ENCODE measurements at places on chromosomes 4 and X. TPM values are rescaled to one million over a fixed set of nuclear protein-coding genes. Genes with fewer than 3 reads are reported as not detected.

The SORCS2 gene
- polyA plus RNA-seq: 3.7 TPM

The TEX13D gene
- polyA plus RNA-seq: not detected

The P2RY10 gene
- 0.29 TPM for polyA plus RNA-seq

DNA sequence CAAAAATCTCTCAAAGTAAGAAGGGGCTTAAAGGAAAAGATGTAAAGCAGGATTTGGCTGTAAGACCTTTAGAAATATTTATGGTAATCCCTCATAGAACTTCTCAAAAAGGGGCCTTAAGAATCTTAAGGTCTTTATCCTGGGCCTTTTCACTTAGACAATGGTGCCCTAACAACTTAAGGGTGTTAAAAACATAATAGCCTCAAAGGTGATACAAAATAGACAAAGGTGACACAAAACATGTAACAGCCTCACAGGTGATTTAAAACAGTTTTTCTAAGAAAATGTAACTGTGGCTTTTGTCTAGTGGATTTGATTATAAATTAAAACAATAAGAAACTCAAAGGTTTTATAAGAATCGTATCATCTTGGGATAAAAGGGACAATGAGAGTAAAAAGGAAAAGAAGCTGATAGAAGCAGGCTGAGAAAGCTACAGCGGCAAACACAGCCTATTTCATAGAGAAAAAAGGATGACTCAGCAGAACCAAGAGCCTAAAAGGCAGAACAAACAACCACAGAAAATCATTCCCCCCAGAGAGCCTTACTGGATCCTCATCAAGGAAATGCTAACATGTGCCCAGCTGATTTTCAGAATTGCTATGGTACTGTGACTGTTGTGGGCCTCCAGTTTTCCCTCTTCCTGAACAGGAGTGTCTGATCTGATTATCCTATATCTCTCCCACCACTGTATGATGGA is 164.3 kb downstream of the STPG2 start:
- DNase-seq: no peak

- DNase-seq: no peak
These were observed 608.0 kb upstream of the FTHL17 start for GRCh38 chrX:31679861-31680260.

GRCh38 chrX:112751076-112751475 is 71.3 kb upstream of the LHFPL1 start:
- no peak for DNase-seq

DNA sequence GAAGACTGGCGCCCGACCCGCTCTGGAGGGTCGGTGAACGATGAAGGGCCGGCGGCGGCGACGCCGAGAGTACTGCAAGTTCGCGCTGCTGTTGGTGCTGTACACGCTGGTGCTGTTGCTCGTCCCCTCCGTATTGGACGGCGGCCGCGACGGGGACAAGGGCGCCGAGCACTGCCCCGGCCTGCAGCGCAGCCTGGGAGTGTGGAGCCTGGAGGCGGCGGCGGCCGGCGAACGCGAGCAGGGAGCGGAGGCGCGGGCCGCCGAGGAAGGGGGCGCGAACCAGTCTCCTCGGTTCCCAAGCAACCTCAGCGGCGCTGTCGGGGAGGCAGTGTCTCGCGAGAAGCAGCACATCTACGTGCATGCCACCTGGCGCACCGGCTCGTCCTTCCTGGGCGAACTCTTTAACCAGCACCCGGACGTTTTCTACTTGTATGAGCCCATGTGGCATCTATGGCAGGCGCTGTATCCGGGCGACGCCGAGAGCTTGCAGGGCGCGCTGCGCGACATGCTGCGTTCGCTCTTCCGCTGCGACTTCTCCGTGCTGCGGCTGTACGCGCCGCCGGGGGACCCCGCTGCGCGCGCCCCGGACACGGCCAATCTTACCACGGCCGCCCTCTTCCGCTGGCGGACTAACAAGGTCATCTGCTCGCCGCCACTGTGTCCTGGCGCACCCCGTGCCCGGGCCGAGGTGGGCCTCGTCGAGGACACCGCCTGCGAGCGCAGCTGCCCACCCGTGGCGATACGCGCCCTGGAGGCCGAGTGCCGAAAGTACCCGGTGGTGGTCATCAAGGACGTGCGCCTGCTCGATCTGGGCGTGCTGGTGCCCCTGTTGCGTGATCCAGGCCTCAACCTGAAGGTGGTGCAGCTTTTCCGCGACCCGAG is 568 bp downstream of the CHST7 start:
- DNase-seq: no peak

DNA sequence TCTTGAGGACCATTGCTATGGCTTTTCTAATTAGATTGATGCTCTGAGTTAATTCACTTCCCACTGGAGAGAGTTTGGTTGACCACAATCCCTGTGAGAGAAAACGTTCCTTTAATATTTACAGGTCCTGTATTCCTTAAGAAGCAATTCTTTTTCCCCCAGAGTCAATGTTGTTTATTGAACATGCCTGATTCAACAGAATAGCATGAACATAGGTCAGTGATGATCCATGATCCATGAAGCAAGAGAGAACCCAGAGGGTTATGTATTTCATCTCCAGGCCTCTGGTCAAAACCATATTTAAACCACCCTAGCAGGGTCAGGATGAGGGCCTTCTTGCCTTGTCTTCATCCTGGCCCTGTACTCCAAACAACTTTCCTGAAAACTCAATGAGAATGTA is 39.4 kb upstream of the EFHC2 start:
- no peak for DNase-seq

DNA sequence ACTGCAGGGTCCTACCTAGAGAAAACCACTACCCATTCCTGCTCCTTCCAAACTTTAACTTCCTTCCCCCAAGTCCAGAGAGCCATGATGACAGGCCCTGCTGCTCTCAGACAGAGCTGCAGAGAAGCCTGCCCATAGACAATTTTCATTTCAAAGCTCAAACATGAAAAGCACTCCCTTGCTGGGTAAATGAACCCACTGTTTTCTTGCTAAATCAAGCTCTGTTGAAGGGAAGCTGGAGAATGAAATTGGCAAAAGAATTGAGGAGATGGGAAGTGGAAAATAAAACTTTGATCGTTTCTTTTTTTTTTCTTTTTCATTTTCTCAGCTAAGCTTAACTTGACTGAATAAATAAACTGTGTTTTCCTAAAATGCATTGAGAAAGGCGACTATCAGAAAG is 331.1 kb upstream of the CPEB2 start:
- DNase-seq: no peak

- DNase-seq: no peak
These were observed 31.1 kb downstream of the GRID2 start for GRCh38 chr4:92334716-92335350.

- no peak for DNase-seq
These were observed 17.9 kb upstream of the NSG1 start for GRCh38 chr4:4368809-4369580.

DNA sequence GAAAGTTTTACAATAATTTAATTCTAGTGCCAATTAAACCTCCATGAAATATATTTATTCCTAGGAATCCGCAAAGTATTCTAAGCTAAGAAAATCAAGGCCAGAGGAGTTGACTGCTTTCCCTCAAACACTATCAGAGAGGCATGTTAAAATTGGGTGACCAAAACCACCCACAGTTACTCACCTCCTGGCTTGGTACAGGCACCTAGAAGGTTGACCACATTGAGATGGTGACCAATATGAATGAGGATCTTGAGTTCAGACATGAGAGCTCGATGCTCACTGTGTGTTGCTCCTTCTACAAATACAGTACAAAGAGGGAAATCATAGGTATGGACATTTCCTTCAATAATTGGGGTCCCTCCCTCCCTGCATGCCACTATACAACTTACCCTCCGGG is 29.4 kb downstream of the KDR start:
- DNase-seq: no peak

All from left renal cortex interstitium (tissue), 4 donors.